ENCODE measurements at places on chromosomes 2 and 18.

DNA sequence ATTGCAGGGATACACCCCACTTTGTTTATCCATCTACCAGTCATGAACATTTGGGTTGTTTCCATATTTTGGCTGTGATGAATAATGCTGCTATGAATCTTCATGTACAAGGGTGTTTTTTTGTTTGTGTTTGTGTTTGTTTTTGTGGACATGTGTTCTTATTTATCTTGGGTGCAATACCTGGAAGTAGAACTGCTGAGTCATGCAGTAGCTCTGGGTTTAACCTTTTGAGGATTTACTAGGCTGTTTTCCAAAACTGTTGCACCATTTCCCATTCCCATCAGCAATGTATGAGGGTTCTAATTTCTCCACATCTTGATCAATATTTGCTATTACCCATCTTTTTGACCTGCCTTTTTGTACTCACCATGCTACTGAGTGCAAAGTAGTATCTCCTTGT is 140.0 kb upstream of the CYP1B1 start:
- no peak for DNase-seq

DNA sequence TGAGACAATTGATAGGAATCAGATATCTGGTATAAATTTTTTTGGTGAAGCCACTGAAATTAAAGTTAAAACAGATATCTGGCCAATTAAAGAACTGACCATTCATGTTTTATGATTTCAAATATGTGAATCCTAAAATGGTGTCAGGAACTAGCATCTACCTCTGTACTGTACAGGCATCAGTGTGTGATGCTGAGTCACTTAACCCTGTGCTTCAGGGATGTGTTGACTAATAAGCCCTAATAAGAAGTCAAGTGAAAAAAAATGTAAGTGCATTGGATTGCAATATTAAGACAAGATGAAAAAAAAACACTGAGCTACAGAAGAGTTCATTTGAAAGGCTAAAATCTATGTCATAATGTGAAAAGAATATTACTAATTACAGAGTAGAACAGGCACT is 9.1 kb upstream of the UNC80 start:
- no peak for DNase-seq

DNA sequence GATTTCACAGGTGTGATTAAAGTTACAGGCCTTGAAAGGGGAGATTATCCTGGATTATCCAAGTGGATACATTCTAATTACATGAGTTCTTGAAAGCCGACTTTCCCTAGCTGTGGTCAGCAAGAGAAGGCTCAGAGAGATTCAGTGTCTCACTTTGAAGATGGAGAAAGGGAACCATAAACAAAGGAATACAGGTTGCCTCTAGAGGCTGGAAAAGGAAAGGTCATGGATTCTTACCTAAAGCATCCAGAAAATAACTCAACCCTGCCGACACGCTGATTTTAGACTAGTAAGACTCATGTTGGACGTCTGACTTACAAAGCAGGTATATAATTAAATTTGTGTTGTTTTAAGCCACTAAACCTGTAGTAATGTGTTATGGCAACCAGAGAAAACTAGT is 1095.7 kb upstream of the ZEB2 start:
- no peak for DNase-seq

- no peak for DNase-seq
Observed at GRCh38 chr18:3248658-3249359, 1.2 kb downstream of the MYL12A start.

DNA sequence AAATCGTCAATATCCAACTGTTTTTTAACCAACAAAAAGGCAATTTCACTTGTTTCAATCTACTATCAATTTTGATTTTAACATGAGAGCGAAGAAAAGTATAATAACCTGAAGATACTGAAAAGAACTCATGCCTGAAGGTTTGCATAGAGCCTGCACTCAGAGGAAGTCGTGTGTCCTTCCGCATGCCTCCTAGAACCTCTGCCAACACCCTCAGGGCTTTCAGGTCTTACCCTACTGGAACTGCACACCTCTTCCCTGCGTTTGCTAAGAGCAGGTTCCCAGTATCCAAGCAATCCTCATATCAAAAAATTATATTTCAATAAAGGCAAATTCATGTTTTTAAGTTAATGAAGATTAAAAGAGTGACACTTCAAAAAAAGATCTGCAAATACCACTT is 74.7 kb downstream of the PIAS2 start:
- DNase-seq: no peak

DNA sequence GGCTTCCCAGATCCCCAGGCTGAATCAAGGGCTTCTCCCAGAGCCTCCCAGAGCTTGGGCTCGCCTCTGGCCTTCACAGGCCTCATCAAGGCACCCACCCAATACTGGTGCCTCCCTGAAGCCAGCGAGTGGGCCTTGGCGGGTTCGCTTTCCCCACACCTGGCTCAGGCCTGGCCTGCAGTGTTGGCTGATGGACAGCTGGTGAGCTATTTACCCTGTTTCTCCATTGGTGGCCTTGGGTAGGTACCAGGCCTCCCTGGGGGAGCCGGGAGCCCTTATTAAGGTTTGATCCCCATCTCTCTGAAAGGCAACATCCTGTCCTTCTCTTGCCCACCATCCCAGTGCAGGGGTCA is 18.2 kb upstream of the DUSP2 start:
- DNase-seq: no peak

GRCh38 chr18:75211626-75211952 is 992 bp downstream of the TSHZ1 start:
- no peak for DNase-seq

- DNase-seq: peak; percentile 38
Observed at GRCh38 chr18:48833701-48834412, 116.9 kb downstream of the SMAD7 start.

DNA sequence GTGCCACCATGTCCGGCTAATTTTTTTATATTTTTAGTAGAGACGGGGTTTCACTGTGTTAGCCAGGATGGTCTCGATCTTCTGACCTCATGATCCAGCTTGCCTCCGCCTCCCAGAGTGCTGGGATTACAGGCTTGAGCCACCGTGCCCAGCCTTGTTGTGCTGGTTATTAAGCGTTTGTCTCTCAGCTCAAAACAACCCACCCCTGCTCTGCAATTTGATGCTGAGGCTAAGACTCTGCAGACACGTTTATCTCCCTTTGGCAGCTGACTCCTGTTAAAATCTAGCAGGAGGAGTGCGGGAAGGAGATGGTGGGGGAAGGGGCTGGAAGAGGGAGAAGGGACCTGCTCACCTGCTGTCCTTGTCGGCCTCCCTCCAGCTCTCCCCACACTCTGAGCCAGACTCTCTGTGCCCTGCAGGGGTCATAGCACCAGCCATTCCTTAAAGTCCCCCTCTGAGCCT is 29.9 kb upstream of the IMPA2 start:
- DNase-seq: no peak

- DNase-seq: no peak
Observed at GRCh38 chr2:120109186-120110061, 96.5 kb downstream of the EPB41L5 start.

- DNase-seq: no peak
Observed at GRCh38 chr2:55732854-55733253, 39.2 kb upstream of the PNPT1 start.

DNA sequence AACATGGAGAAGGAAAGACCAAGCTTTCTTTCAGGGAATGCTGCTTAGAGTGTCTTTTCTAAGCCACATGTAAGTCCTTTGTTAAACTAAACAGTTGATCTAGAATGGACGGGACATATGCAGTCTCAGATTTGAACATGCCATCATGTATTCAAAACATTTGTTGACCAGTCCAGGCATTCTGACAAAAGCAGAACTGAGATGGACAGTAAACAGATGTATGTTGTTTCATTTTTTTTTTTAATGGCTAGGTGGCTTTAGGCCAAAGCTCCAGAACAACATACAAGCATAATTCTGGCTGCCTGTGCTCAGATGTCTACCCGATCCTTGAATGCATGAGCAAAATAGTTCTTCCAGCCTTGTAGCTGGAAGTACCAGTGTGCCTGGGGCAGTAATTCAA is 1211.4 kb upstream of the FAM98A start:
- DNase-seq: no peak

DNA sequence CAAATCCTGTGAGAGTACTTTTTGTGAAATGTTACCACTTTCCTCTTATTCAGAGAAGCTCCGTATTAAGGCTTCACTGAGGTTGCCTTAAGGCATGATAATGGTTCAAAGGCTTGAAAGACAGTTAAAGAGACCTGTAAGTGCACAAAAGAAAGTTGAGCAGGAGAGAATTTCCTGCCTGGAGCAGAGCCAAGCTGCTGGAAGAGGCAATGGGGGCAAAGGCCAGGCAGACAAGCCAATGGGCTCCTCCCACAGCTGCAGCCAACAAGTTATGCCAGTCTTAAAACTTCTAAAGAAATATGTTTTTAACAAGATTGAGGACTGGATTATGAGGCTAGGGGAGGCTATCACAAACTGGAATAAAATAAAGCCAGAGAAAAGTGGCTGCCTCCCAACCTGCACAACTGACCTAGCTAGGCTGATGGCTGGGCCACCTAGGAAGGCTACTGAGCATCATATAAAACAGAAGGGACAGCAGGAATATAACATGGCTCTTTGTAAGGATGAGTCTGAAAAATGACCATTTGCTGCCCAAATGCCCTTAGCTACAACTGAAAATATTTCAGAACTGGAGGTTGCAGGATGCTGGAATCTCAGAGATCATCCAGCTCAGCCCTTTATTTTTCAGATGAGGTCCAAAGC is 2.1 kb downstream of the IL1B start:
- DNase-seq: no peak

All from T-helper 17 cell (primary cell).